H7 (cell line): ENCODE measurements at places on chromosomes 2 and 18.

GRCh38 chr2:36952748-36953197 lies 13.6 kb downstream of the STRN start:
- DNase-seq = peak; percentile 26

DNA sequence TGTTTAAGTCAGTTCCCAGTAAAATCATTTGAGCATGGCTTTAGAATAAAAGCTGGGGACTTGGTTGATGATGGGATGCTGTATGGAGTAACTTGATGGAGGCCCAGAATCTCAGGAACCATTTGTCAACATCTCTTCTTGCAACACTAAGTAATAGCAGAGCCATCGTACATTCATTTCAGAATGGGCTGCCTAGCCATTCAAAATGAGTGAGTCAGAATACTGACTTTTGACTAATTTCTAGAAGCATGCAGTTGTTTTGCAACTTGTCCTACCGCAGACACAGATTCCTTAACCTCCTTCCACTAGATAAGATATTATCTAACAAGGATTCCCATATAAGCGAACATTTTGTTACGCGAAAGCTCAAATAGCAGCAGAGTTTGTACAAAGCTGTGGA lies 229.5 kb downstream of the CNTNAP5 start:
- no peak for DNase-seq

GRCh38 chr18:24959051-24959476 lies 392.9 kb downstream of the ZNF521 start:
- DNase-seq = no peak

DNA sequence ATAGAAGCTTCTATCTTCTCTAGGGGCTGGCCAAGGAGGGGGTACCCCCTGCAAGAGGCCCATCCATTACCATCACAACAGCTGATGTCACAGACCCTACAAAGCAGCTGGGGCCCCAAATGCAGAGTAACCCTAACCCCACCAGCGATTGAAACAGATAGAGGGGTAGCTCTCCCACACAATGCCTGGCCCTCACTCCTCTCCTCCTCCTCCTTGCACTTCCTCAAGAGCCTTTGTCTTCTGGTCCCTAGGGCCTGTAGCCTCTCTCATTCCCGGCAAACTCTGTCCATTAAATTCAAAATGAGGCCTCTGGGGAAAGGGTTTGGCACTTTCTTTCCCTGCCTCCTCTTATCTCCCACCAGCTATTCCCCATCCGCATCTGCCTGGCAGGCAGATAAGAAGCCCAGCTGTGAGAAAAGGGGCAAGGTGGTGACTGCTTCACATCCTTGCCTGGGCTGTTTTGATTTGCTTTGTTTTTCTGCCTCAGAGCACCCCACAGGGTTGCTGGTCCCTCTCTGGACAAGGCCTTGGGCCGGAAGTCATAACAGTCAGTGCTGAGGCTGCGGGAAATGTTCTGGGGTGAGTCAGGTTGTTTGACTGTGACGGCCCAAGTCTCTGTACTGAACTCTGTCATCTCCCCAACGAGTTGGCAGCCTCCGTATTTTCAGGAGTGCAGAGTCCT lies 26.1 kb upstream of the CYP26B1 start:
- no peak for DNase-seq
